ENCODE measurements at places on chromosomes 2 and 18. TPM values are rescaled to one million over a fixed set of nuclear protein-coding genes. Genes with fewer than 3 reads are reported as not detected.

GRCh38 chr2:165720511-165720910 is 73.5 kb downstream of the GALNT3 start:
- peak; percentile 73 for DNase-seq

DNA sequence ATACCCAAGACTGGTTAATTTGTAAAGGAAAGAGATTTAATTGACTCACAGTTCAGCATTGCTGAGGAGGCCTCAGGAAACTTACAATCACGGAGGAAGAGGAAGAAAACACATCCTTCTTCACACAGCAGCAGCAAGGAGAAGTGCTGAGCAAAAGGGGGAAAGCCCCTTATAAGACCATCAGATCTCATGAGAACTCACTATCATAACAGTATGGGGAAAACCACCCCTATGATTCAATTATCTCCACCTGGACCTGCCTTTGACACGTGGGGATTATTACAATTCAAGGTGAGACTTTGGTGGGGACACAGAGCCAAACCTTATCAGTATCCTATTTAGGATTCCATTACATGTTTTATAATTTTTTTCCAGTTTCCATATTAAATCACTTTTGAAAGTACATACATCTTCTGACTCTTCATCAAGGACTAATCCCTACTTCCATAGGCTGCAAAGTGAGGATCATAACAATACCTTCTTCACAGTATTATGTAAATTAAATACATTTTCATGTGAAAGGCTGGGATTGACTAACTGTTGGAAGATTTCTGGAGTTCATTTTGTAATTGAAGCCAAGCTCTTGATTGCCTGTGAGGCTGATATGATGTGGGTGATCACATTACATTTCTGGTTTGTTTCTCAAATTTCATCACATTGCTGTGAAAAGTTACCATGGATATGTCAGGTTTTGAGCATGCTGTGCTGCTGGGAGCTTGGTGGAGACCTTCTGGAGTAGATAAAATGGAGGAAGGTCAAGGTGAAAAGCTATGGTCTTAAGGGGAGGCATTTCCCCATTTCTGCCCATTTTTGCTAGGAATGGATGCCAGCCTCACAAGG is 31.7 kb upstream of the CERS6 start:
- DNase-seq: peak; percentile 10

DNA sequence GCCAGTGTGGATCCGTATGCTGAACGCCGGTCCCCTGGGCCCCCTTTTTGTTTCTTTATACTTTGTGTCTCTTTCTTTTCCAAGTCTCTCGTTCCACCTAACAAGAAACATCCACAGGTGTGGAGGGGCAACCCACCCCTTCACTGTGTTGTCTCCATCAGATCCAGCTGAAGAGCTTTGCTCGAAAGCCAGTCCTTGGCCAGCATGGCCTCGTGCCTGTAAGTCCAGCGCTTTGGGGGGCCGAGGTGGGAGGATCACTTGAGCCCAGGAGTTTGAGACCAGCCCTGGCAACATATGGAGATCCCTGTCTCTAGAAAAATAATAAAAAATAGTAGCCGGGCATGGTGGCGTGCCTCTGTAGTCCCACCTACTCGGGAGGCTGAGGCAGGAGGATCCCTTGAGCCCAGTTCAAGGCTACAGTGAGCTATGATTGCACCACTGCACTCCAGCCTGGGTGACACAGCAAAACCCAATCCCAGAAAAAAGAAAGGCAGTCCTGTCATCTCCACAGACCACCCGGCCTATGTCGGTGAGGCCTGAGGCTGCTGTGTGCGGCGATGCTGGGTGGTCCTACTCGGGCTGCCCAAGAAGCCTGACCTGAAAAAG is 3.4 kb upstream of the HSBP1L1 start:
- DNase-seq: no peak

- no peak for DNase-seq
Measured at GRCh38 chr2:202088777-202089176, 15.7 kb downstream of the KIAA2012 start.

GRCh38 chr2:26076001-26076587 is 42.2 kb downstream of the RAB10 start:
- DNase-seq: no peak

The ILKAP gene
- 44.3 TPM for total RNA-seq

DNA sequence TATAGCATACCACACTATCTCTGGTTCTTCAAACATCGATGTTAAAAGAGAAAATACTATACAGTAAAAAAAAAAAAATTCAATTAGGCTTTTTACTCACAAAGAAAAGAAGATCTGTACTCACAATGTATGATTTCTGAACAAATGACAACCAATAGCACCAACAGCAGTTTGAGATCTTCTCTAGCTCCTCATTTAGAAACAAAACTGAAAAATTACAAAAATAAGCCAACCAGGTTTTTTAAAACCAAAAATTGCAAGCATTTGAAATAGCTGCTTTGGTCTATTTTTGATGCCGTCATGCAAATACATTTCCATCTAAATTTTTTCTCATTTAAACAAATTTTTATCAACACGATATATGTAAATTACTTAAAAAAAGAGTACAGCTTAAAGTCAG is 34.3 kb upstream of the RALBP1 start:
- DNase-seq: no peak

The FABP1 gene
- not detected for total RNA-seq

DNA sequence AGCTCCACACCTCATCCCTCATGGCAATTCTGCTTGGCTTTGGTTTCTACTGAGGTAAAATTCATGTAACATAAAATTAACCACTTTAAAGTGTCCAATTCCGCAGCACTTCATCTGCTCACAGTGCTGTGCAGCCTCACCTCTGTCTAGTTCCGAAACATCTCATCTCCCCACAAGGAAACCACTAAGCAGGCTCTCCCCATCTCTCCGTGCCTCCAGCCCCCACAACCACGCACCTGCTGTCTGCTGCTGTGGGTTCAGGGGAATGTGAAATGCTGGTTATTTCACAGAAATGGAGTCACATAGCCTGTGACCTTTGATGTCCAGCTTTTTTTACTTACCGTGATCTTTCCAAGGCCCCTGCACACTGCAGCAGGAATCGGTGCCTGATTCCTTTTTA is 7.7 kb upstream of the GPC1 start:
- no peak for DNase-seq

DNA sequence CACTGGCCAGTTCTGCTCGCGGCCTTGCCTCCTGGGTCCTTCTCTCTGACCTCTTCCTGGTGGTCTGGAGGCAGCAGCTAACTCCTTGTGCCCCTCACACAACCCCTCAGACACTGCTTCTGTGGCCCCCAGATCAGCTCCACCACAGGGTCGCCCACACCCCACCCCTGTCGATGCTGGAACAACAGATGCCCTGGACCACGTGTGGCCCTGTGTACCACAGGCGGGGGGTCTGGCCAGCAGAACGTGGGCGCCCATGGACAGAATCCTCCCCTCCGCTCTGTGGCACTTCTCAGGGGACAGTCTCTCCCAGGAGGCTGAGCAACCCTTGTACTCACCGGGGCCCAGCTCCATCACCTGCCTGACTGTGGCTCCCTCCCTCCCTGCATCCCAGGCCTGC is 245.6 kb downstream of the NDUFA10 start:
- DNase-seq: no peak

All from HT1080 (cell line).